ENCODE measurements at places on chromosomes 4 and X. TPM values are rescaled to one million over a fixed set of nuclear protein-coding genes. Genes with fewer than 3 reads are reported as not detected.

Gene SYTL4
- 10.5 TPM for total RNA-seq

Gene PLK4
- total RNA-seq = 9.9 TPM

Gene IGFBP7
- 188 TPM for total RNA-seq

Gene GPR78
- total RNA-seq = not detected

Gene EDNRA
- 0.58 TPM for total RNA-seq

Gene KLF8
- 15.2 TPM for total RNA-seq

Gene PCDH7
- 71.4 TPM for total RNA-seq

Gene EDA2R
- 1.2 TPM for total RNA-seq
